ENCODE measurements at places on chromosomes 3 and 15. TPM values are rescaled to one million over a fixed set of nuclear protein-coding genes. Genes with fewer than 3 reads are reported as not detected.

- DNase-seq, result no peak
Measured at GRCh38 chr3:52401551-52401950, 43.4 kb downstream of the SEMA3G start.

GRCh38 chr3:129017484-129017899 is 16.4 kb downstream of the EFCC1 start:
- DNase-seq, result no peak

GRCh38 chr3:102926618-102927017 is 491.8 kb downstream of the ZPLD1 start:
- no peak for DNase-seq

GRCh38 chr3:127196002-127196401 is 3.1 kb downstream of the PRR23E start:
- no peak for DNase-seq

DNA sequence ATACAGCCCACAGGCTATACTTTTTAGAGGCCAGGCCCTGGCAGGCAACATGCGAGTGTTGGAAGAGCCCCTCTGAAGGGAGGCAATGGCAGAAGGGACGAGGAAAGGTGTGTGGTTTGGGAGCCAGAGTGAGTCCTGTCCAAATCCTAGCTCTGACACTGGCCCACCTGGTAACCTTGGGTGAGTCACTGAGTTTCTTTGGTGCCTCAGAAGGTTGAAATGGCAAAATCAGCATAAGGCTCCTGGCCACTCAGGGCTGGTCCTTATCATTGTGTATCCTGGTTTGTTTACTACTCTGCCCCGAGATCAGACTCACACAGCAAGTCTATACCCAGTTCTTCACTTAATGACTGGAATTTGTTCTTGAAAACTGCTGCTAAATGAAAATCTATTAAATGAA is 71.4 kb upstream of the TLE3 start:
- DNase-seq, result no peak

DNA sequence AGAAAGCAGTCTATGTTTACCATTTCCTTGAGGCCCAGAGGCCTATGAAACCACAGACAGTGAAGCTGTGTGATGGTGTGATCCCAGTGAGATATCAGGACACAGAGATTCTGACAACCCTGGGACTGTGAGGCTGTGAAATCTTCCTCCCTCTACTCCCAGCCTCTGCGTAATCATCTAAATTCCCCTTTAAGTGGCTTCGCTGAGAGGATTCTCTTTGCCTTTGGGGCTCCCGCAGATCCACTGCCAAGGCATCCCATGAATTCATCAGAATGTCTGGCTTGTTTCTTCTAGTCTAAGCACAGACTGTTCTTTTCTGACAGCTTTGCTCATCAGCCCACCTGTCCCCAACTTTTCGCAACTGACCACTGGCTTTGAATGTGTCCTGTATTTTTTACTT is 901.2 kb upstream of the NR2F2 start:
- no peak for DNase-seq

- DNase-seq, result no peak
Measured at GRCh38 chr15:69652293-69652692, 199.7 kb downstream of the RPLP1 start.

Gene RASSF1
- polyA plus RNA-seq, result 37.7 TPM

DNA sequence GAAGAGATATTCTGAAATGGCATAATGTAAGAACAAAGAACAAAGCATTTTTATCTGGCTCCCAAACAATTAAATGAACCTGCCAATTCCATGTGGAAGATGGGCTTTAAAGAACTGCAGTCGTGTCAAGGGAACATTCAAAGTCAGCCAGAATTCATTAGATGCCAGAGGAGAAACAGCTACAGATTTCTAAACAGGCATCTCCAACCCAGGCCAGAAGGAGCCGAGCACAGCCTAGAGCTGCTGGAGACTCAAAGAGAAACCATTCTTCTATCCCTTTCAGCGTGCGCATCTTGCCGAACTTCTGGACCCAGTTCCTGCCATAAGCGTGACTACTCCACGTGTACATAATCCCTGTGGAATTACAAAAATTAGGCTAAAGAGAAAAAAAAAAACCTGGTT is 60.4 kb downstream of the MB21D2 start:
- DNase-seq, result no peak

GRCh38 chr3:159783780-159784742 is 204.6 kb upstream of the IL12A start:
- DNase-seq, result no peak

- no peak for DNase-seq
Measured at GRCh38 chr15:61380270-61380669, 151.2 kb upstream of the RORA start.

Gene REC114
- not detected for polyA plus RNA-seq

GRCh38 chr3:190260301-190260700 is 61.9 kb downstream of the CLDN1 start:
- DNase-seq, result no peak
